Activated naive CD4-positive, alpha-beta T cell treated with anti-CD3 and anti-CD28 coated beads, Interleukin-2, amount 10 ng/mL, durations not matched to agents 5 hours and 36 hours (primary cell): ENCODE measurements at places on chromosomes 6 and 20. TPM values are rescaled to one million over a fixed set of nuclear protein-coding genes. Genes with fewer than 3 reads are reported as not detected.

C6orf132 gene
- not detected for total RNA-seq

CCDC170 gene
- total RNA-seq, result not detected

GNAS-AS1 gene
- 1.7 TPM for total RNA-seq

POFUT1 gene
- total RNA-seq, result 20.1 TPM

COMMD7 gene
- total RNA-seq, result 58.2 TPM

RIMS4 gene
- not detected for total RNA-seq

IL20RA gene
- total RNA-seq, result not detected

PPP1R3G gene
- 0.15 TPM for total RNA-seq

RING1 gene
- total RNA-seq, result 37.7 TPM

WFDC12 gene
- total RNA-seq, result not detected

MLN gene
- total RNA-seq, result not detected

ECT2L gene
- total RNA-seq, result not detected

FAM209B gene
- 1.3 TPM for total RNA-seq

BMP6 gene
- not detected for total RNA-seq

HSPA1L gene
- 3.8 TPM for total RNA-seq

PSORS1C2 gene
- not detected for total RNA-seq

LY6G5B gene
- total RNA-seq, result 20.3 TPM

SALL4 gene
- total RNA-seq, result not detected

PSMB8 gene
- total RNA-seq, result 315 TPM

ZC2HC1B gene
- total RNA-seq, result not detected

GABRR1 gene
- not detected for total RNA-seq

SIGLEC1 gene
- total RNA-seq, result not detected

DNAH8 gene
- 0.03 TPM for total RNA-seq

MAN1A1 gene
- total RNA-seq, result 7.9 TPM

APOM gene
- total RNA-seq, result 3.9 TPM

FOXA2 gene
- not detected for total RNA-seq

FAM162B gene
- total RNA-seq, result not detected
